ENCODE measurements at places on chromosomes 12 and 14.

- no peaks in the 10 kb centered on the region for H3K36me3 ChIP-seq
- H3K4me1 ChIP-seq: no peaks in the 10 kb centered on the region
Observed at GRCh38 chr14:101470266-101470665, 91.0 kb upstream of the DIO3 start.

DNA sequence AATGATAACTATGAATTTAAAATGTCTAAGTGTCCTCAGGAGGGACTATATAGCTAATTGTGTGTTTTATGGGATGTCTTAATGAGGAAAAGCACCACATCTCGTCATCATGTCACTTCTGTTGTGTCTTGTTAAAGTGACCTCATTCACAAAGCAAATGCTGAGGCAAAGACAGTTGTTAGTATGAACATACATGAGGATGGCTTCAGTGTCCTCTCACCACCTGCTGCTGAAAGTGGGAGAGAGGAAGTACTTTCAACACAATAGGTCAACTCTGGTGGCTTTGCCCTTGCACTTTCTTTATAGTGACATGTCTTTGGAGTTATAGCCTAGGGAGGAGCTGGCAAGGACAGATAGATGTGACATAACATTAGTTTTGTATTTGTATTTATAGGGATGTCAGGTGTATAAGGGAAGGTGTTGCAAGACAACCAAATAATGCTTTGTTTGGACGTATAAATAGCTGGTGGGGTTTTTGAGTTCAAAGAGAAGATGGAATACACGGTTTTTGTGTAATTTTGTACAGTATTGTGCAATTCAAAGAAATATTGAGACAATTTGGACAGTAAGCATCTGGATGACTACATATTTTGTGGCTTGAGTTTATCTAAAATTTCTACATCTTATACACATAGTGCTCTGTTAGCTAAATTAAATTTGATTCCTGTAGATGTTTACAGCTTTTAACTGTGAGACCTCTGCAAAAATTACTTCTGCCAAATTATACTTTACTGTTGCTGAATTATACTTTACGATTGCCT, 131.7 kb upstream of the ATP2B1 start:
- no peak overlapping the region for H3K4me3 ChIP-seq
- no peaks in the 10 kb centered on the region for H3K27me3 ChIP-seq
- no peak for DNase-seq

- DNase-seq: no peak
- H3K36me3 ChIP-seq: no peaks in the 10 kb centered on the region
- no peaks in the 10 kb centered on the region for H3K4me1 ChIP-seq
- no peak overlapping the region for H3K27ac ChIP-seq
Observed at GRCh38 chr14:54909817-54910558, 7.4 kb upstream of the GCH1 start.

GRCh38 chr14:29749829-29750228, 177.8 kb downstream of the PRKD1 start:
- DNase-seq: no peak
- no peak overlapping the region for H3K4me3 ChIP-seq

GRCh38 chr12:14356147-14356546, 9.3 kb upstream of the ATF7IP start:
- no peaks in the 10 kb centered on the region for H3K36me3 ChIP-seq
- no peaks in the 10 kb centered on the region for H3K27me3 ChIP-seq
- H3K27ac ChIP-seq: no peak overlapping the region
- no peak overlapping the region for H3K4me3 ChIP-seq
- DNase-seq: no peak
- no peaks in the 10 kb centered on the region for H3K4me1 ChIP-seq

Data from sigmoid colon (tissue), 7 donors.